CD8-positive, alpha-beta memory T cell (primary cell): ENCODE measurements at places on chromosomes 1 and 21. TPM values are rescaled to one million over a fixed set of nuclear protein-coding genes. Genes with fewer than 3 reads are reported as not detected.

- no peaks in the 10 kb centered on the region for H3K27me3 ChIP-seq
- H3K4me1 ChIP-seq, result no peaks in the 10 kb centered on the region
- no peaks in the 10 kb centered on the region for H3K36me3 ChIP-seq
- no peak overlapping the region for H3K27ac ChIP-seq
- H3K4me3 ChIP-seq, result no peak overlapping the region
Measured at GRCh38 chr1:215905493-215906115, 338.5 kb downstream of the KCTD3 start.

DNA sequence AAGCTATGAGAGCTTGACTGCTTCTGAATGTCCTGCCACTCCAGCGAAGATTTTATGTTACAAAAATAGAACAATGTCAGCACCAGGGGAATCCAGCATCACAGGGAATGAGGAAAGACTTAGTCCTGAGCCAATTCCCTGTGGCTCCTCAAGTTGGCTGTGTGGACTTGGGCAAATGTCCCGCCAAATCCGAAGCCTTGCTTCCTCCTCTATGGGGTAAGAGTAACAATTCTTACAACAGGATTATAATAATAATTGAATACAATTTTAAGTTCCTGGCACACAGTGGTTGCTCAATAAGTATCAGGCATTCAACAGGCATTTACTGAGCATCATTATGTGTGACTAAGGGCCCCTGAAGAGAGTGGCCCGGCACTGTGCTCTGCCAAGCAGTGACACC is 44.4 kb downstream of the STPG1 start:
- H3K4me3 ChIP-seq, result no peak overlapping the region
- no peak overlapping the region for H3K27ac ChIP-seq
- no peak for DNase-seq
- H3K4me1 ChIP-seq, result no peaks in the 10 kb centered on the region
- no peaks in the 10 kb centered on the region for H3K27me3 ChIP-seq
- H3K36me3 ChIP-seq, result no peaks in the 10 kb centered on the region

DNA sequence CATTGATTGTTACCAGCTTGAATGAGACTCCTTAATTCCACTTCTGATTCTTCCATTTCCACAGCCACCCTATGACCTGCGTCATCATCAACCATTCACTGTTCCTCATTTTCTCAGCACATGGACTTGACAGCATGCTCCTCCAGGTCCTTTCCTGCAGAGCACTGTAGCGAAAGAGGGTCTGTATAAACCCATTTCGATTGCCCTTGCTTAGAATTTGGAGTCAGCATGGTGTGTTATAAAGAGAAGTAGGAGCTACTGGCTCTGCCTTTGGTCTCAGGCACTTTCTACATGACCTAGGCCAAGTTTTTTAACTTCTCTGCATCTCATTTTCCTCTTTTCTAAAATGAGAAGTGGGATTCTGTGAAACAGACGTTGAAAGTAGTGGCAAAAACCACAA is 133.8 kb downstream of the AK5 start:
- no peak for DNase-seq
- peaks cover 27% of the 10 kb centered on the region for H3K4me1 ChIP-seq
- no peak overlapping the region for H3K4me3 ChIP-seq

DNA sequence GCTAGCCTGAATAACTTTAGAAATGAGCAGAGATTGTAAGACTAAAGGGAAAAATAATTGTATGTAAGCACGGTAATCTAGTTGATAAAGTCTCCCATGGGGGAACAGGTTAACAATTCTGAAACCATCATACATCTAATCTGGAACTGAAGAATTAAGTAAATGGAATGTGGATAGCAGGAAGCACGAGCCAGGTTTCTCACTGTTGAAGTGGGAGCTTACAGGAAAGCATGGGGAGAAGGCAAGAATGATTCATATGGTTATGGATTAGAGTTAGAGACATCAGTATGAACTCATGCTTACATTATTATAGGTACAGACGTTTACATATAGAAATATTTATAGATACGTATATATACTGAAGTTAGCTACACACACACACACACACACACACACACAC is 83.0 kb downstream of the LEPR start:
- H3K27me3 ChIP-seq, result no peaks in the 10 kb centered on the region
- no peak for DNase-seq
- no peaks in the 10 kb centered on the region for H3K36me3 ChIP-seq
- no peak overlapping the region for H3K27ac ChIP-seq
- H3K4me3 ChIP-seq, result no peak overlapping the region

DNA sequence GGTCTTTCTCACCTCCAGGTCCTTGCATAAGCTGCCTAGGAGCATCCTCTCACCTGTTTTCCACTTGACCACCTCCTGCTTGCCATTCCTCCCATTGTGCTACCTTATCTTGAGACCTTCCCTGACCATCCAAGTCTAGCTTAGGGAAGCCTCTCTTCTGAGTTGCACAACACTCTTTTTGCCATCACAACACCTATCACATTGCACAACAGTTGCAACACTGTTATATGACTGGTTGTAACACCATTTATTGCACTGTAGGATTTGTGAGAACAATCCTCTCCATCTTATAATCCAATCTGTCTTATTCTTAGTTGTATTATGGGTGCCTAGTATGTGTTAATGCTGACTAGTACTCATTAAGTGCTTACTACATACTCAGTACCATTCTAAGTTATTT is 488.7 kb downstream of the OMA1 start:
- no peak overlapping the region for H3K4me3 ChIP-seq
- H3K27ac ChIP-seq, result no peak overlapping the region
- DNase-seq, result no peak
- H3K36me3 ChIP-seq, result no peaks in the 10 kb centered on the region
- no peaks in the 10 kb centered on the region for H3K27me3 ChIP-seq

- no peak overlapping the region for H3K27ac ChIP-seq
- H3K36me3 ChIP-seq, result no peaks in the 10 kb centered on the region
- no peak for DNase-seq
- no peak overlapping the region for H3K4me3 ChIP-seq
Measured at GRCh38 chr1:189567890-189568289, 909.8 kb downstream of the BRINP3 start.

DNA sequence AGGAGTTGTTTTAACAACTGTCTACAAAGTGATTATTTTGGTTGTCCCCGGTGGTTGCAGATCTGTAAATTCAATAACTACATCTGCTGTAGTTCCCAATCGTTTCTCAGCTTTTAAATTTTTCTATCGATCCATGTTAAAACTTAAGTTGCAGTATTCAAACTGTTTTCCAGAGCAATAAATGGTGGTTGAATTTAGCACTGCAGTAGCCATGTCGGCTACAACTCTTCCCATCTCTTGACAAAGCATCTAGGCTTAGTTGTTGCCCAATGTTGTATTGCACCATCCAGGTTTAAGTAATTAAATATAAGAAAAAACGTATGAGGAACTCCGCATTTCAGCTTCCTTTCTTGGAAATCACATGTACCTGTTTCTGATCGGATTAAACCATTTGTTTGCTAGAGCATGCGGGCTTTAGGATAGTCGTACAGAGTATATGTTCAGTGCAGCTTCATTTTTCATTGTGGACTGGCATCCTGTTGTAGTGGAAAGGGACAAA is 996 bp downstream of the CNIH4 start:
- no peak for DNase-seq
- H3K36me3 ChIP-seq, result no peaks in the 10 kb centered on the region
- H3K27ac ChIP-seq, result peak overlapping the region; percentile 72
- H3K4me1 ChIP-seq, result peaks cover 25% of the 10 kb centered on the region
- peak overlapping the region; percentile 62 for H3K4me3 ChIP-seq

- no peak for DNase-seq
- no peaks in the 10 kb centered on the region for H3K4me1 ChIP-seq
- H3K4me3 ChIP-seq, result no peak overlapping the region
- H3K27ac ChIP-seq, result no peak overlapping the region
Measured at GRCh38 chr1:78015148-78015547, 10.4 kb downstream of the DNAJB4 start.

GRCh38 chr1:247417831-247418230 is 1.9 kb downstream of the NLRP3 start:
- H3K27ac ChIP-seq, result no peak overlapping the region
- no peaks in the 10 kb centered on the region for H3K36me3 ChIP-seq
- no peaks in the 10 kb centered on the region for H3K27me3 ChIP-seq
- no peak for DNase-seq

TMIGD3 gene
- total RNA-seq, result 0.26 TPM

PALMD gene
- total RNA-seq, result not detected

LCE3E gene
- total RNA-seq, result not detected

SPRR1B gene
- not detected for total RNA-seq
